ENCODE measurements at places on chromosomes 7 and 10.

GRCh38 chr10:69481305-69481704 lies 30.0 kb downstream of the TSPAN15 start:
- DNase-seq: no peak

DNA sequence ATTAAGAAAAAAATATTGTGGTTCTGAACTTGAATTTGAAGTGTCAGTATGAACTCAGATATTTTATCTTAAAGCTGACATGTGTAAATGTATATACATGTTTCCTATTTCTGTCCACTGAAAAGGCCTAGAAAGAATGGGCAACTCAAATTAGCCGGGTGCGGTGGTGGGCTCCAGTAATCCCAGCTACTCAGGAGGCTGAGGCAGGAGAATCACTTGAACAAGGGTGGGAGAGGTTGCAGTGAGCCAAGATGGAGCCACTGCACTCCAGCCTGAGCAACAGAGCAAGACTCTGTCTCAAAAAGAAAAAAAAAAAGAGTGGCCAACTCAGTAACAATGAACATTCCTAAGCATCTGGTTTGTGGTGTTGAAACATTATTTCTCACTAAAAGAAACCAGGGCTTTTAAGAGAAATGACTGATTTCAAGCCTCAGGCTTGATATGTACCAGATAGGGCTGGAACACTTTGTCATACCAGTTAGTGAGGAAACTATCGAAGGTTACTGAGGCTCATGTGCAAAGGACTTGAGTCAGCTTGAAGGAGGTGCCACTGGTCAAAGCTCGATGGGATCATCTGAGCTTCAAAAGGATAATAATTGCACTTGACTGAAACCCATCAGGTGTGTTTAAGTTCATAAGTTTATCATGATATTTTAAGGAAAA lies 40.5 kb downstream of the AOAH start:
- no peak for DNase-seq

- DNase-seq: no peak
These were observed 262.5 kb downstream of the SEMA3D start for GRCh38 chr7:84924353-84924752.

DNA sequence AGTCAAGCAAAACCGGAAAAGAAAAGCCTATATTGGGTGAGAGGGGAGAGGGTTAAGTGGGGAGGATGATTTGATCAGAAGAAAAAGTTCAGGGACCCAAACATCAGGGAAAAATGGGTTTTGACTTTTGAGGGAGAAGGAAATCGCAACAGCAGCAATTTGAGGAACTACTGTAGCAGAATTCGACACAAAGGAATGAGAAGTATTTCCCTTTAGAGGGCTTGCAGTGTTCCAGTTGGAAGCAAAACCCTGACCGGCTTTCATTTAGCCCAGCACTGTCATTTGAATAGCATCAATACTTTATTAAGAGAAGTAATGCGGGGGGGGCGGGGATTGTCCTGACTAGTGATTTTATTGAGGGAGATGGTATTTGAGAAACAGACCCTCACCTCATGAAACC lies 37.2 kb upstream of the GATA3 start:
- DNase-seq: no peak

DNA sequence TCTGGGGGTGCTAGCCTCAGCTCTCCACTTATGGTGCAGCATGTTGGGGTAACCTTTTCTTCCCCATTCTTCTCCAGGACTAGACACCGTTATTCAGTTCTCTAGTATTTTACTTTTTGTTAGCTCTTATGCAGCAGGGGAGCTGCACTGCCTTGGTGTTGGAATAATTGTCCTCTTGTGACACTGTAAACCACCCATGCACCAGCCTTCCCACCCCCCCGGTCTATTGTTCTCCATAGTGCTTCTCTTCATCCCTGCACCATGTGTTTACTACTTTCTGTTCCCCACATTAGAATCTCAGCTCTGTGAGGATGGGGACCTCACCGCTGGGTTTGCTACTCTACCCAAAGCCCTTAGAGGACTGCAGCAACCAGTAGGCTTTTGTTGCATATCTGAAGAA lies 230.7 kb downstream of the RPS24 start:
- DNase-seq: peak; percentile 6

DNA sequence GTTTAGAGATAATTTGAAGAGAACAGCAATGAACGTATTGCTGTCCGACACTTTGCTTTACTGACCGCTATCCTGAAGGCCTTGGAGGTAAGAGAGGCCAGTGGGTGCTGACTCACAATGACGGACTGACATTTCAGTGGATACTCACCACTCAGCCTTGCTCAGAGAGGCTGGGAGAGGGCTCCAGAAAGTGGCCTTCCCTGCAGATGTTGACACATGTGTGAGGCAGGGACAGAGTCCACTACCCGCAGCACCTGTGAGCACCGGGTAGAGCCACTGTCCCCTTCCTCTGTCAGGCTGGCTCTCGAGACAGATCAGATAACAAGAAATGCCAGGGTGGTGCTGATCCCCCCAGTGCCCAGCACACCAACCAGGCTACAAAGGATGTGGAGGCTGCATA lies 75.0 kb downstream of the GPR26 start:
- DNase-seq: no peak

- no peak for DNase-seq
These were observed 451.7 kb downstream of the IPMK start for GRCh38 chr10:57815949-57816348.

- peak; percentile 25 for DNase-seq
These were observed 62.7 kb downstream of the C10orf120 start for GRCh38 chr10:122636953-122637352.

DNA sequence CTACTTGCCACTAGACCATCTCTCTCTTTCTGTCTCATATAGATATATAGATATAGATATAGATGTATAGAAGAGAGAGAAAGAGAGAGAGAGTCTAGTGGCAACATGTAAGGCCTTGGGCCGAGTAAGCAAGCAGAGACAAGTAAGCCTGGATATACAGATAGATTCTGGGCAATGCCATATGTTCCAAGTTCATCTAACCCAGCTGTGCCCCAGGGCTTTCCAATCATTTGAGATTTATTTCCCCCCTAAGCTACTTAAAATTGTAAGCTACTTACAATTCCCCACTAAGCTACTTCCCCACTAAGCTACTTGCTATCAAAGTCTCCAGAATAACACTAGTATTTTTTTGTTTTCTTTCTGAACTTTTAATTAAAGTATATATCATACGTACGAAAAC lies 1094.1 kb downstream of the DNAJB9 start:
- no peak for DNase-seq

DNA sequence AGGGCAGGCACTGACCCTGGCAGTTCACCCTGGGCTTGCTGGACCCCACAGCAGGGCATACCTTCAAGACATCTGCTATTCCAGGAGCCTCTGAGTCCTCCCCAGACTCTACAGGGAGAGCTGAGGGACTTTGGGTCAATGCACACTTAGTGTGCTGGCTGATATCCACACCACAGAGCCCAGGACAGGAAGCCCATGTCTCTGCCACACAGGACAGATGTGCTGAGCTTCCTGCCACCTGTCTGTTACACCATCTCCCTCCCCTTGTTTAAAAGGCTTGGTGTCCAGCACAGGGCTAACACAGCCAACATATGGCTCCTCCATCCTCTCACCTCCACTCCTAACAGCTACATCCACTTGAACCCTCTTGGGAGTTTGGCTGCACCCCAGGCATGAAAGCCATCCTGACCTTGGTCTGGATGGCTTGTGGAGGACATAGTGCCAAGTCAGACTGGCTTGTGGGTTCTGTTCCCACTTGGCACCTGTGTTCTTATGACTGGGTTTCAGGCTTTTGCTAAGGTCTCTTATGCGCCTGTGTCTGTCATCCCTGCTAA lies 529.8 kb downstream of the GALNT17 start:
- DNase-seq: no peak

DNA sequence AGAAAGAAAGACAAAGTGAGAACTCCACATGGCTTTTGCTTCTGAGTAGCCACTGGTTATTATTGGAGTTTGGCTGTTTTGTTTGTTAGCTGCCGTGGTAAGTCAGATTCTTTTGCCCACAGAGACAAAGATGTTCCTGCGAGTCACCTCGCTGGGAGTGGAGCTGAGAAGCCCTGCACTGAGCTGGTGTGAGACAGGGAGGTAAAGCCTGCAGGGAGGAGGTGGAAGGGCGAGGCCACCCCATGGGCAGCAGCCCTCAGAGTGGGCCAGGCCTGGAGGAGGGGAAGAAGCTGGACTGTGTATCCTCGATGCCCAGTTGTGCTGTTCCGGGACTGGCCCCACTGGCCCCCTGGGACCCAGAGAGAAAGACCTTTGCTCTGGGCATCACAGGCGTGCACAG lies 14.3 kb upstream of the NOM1 start:
- no peak for DNase-seq

DNA sequence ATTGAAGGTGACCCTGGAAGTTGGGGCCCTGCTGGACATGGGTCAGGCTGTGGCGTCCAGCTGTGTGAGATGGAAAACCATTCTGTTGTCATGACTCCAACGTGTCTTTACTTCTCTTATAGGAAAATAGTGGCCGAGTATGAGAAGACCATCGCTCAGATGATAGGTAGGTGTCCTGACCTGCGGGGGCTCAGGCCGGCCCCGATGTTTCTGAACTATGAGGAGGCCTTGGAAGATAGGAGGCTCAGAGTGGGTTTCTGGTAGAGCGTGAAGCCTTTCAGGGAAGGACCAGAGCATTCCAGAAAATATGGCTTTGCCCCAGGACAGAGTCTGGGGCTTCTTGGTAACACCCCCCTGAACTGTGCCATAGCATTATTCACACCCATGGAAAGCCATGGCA lies 29.3 kb upstream of the BTBD16 start:
- peak; percentile 46 for DNase-seq

DNA sequence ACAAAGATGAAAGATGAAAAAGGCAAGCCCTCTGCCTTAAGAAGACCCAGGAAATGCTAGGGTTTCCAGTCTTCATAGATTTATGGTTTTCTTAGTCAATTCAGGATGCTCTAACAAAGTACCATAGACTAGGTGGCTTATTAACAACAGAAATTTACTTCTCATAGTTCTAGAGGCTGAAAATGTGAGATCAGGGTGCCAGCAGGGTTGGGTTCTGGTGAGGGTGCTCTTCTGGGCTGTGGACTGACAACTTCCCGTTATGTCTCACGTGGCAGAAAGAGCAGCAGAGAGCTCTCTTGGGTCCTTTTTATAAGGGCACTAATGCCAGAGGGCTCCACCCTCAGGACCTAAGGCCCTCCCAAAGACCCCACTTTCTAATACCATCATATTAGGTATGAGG lies 23.7 kb downstream of the ELMO1 start:
- DNase-seq: no peak

GRCh38 chr7:30736291-30736690 lies 15.6 kb upstream of the INMT start:
- DNase-seq: peak; percentile 51

GRCh38 chr7:47672977-47673381 lies 91.1 kb upstream of the TNS3 start:
- no peak for DNase-seq

DNA sequence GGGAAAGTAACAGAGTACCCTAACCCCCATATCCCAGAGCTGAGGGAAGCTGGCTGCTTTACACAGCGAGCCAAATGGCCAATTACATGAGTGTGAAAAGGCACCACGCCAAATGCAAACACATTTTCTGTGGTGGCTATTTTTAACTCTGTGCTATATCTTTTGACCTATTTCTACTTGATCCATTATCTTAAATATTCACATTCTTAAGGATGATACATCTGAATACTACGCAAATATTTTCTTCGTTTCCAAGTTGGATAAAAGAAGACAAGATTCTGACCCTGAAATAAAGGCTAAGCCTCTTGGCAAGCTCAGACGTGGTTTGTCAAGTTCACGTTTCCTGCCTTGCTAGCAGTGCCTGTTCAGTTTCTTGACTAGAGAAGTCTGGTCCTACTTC lies 146.7 kb upstream of the TMEM196 start:
- no peak for DNase-seq

DNA sequence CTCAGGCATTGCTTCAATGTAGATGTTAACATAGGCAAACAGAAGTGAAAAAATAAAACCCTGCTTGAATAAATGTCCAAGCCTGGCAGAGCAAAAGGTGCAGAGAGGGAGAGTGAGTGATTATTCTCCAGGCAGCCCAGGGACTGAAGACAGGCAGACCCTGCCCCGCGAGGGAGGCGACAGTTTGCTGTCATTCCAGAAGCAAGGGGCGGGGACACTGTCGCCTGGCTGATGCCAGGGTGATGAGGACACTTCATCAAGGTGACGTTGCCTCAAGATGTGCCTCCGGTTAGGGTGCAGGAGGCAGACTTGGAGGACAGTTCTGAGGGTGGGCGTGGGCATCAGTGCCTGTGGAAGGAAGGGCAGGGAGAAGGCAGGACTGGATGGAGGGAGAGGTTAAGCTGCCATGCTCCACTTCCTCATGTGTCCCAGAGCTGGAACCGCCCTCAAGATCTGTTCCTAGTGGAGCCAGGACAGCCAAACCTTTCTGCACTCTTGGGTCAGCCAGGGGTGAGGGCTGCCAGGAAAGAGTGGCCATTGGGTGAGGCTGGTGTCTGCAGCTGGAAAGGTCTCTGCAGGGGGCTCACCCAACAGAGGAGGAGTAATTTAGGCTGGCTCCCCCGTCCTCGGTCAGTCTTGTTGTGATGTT lies 560.5 kb upstream of the MKI67 start:
- DNase-seq: no peak

DNA sequence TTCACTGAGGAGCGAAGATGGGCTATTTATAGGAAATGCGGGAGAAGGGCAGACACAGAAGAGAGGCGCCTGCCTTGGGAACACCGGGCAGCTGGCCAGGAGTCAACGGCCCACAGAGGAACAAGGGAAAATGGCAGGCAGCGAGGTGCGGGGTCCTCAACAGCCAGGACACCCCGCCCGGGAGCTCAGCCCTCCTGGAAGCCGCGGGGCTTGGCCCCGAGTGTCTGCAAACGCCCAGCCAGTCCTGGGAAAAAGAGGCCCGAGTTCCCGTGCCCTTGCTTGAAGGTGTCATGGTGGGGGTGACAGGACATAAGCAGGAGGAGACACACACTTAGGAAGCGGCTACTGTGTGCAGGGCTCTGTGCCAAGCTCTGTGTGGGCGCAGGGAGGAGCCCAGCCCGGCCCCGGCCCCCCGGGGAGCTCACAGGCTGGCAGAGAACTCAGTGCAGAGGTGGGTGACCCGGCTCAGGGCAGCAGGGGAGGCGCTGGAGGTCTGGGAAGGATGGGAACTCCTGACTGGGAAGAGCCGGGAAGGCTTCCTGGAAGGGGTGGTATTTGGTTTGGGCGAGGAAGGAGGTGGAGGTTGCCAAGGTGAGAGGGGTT lies 79.9 kb downstream of the ELFN1 start:
- no peak for DNase-seq

DNA sequence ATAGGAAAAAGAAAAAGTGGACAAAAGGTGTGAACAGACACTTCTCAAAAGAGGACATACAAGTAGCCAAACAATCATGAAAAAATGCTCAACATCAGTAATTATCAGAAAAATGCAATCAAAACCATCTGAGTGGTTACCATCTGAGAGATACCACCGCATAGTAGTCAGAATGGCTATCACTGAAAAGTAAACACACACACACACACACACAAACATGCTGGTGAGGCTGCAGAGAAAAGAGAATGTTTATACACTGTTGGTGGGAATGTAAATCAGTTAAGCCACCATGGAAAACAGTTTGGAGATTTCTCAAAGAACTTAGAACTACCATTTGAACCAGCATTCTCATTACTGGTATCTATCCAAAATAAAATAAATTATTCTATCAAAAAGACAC lies 145.7 kb downstream of the CYP26A1 start:
- DNase-seq: no peak

- DNase-seq: no peak
These were observed 21.7 kb downstream of the HIBADH start for GRCh38 chr7:27640884-27641574.

All from spleen (tissue), 13 donors.